ENCODE measurements at places on chromosomes 1 and 21. TPM values are rescaled to one million over a fixed set of nuclear protein-coding genes. Genes with fewer than 3 reads are reported as not detected.
A peak's percentile ranks its signal among the peaks of the same experiment; 100 is the strongest.

- no peak overlapping the region for H3K27ac ChIP-seq
- H3K36me3 ChIP-seq: no peaks in the 10 kb centered on the region
- DNase-seq: peak; percentile 60
- H3K4me1 ChIP-seq: peaks cover 37% of the 10 kb centered on the region
- peak overlapping the region; percentile 17 for H3K4me3 ChIP-seq
- H3K27me3 ChIP-seq: peaks cover 14% of the 10 kb centered on the region
These were observed 94.7 kb downstream of the DMRTB1 start for GRCh38 chr1:53553734-53554509.

- no peaks in the 10 kb centered on the region for H3K36me3 ChIP-seq
- H3K27me3 ChIP-seq: no peaks in the 10 kb centered on the region
- H3K4me1 ChIP-seq: peaks cover 15% of the 10 kb centered on the region
- no peak overlapping the region for H3K27ac ChIP-seq
- no peak for DNase-seq
These were observed 37.4 kb downstream of the PCAT6 start for GRCh38 chr1:202848191-202848542.

DNA sequence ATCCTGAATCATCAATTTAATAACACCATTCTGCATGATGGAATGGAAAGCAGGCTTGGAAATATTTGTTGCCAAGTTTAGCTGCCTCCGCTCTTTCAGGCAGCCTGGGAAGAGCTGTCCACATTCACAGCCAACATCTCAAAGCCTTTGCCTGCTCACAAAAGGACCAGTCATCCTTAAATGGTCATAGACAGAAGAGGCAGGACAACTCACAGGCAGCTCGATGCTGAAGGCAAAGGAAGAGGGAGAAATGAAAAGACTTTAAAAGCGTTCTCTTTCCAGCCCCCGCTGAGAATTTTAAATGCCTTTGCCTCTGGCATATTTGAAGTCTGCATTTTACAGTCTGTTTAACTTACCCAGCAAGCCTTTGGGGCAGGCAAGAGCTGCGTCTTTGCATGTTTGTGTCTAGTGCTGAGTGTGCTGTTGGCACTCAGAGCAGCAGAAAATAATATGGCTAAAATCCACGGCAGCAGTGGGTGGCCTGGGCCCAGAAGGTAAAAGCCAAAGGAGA is 68.9 kb downstream of the NMNAT2 start:
- peaks cover 22% of the 10 kb centered on the region for H3K27me3 ChIP-seq
- H3K4me1 ChIP-seq: no peaks in the 10 kb centered on the region
- H3K36me3 ChIP-seq: no peaks in the 10 kb centered on the region
- no peak for DNase-seq

DNA sequence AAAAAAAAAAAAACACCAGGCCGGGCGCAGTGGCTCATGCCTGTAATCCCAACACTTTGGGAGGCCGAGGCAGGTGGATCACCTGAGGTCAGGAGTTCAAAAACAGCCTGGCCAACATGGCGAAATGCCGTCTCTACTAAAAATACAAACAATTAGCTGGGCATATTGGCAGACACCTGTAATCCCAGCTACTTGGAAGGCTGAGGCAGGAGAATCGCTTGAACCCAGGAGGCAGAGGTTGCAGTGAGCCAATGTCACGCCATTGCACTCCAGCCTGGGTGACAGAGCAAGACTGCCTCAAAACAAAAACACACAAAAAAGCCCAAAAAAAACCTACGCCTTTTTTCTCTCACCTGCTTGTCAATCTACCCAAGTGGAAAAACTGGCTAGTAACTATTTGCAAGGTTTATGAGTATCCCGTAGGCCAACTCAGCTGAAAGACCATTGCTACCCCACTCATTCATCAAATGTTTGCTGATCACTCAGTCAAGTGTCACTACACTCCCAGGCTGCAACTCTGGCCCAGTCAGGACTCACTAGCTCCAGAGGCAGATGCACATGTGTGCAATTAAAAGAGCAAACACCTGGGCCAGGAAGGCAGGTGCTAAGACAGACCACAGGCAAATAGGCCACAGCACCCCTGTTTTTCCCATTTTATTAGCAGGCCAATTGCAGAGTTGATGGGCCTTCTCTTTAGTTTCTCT is 2.0 kb downstream of the CSRP1 start:
- H3K4me1 ChIP-seq: peaks cover 15% of the 10 kb centered on the region
- H3K4me3 ChIP-seq: peak overlapping the region; percentile 90
- H3K27me3 ChIP-seq: no peaks in the 10 kb centered on the region
- H3K36me3 ChIP-seq: no peaks in the 10 kb centered on the region
- peak overlapping the region; percentile 84 for H3K27ac ChIP-seq
- no peak for DNase-seq

DNA sequence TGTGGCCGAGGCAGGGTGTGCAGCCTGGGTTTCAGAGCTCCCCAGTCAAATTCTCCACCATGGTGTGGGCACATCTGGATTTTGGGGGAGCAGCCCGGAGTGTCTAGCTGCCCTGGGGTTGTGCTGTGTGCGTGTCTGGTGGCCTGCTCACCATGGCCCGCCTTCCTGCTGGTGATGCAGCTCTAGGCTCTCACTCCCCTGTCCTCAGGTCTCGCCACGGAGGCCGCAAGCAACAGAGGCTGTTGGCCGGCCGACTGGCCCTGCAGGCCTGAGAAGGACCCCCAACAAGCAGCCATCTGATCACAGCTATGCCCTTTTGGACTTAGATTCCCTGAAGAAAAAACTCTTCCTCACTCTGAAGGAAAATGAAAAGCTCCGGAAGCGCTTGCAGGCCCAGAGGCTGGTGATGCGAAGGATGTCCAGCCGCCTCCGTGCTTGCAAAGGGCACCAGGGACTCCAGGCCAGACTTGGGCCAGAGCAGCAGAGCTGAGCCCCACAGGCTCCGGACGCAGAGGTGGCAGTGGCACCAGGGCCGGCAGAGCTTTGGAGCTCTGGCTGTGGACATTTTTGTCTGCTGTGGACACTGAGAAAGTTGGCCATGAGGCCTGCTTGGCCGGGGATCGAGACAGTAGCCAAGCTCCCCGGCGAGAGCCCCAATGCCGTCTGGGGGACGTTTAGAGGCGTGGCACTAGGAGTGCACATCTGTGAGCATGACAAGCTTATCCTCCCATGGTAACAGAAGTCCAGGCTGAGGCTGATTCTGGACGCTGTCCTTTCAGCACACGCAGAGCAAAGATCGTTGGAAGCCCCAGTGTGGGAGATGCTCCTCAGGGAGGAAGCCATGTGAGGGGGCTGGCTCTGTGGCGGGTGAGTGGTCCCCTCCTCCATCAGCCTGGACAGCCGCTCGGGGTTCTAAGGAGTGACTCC is 8.2 kb downstream of the THAP3 start:
- H3K27ac ChIP-seq: no peak overlapping the region
- no peak for DNase-seq
- peaks cover 3% of the 10 kb centered on the region for H3K4me1 ChIP-seq

DNA sequence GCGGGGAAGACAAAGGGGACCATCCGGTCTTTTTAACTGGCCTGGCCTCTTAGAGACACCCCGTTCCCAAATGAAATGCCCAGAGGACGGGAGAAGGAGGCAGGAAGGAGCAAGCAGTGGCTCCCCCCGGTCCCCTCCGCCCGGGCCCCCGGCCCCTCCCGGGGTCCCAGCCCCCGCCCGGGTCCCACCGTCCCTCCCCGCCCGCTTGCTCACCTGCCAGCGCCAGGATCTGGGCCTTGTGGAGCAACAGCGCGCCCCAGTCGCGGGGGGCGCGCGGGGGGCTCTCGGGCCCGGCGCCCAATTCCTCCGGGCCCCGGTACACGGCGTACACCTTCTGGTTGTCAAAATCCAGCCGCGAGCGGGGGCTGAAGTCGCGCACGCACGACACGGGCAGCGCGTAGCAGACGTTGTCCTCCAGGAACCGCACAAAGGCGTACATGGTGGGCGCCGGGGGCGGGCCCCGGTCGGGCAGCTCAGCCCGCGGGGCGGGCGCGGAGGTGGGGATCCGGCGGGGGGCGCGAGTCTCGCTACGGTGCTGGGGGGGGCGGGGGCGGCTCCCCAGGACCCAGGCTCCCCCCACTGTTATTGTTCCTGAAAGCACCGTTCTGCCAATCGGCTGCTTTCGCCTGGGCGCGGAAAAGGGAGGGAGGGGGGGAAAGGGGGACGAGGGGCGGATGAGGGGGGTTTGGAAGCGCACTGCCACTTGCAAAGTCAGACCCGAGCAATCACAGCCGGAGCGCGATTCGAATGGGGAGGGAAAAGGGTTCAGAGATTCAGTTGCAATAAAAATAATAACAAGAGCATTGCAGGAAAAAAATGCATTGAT is at the start of gene BEND5:
Gene BEND5, minus strand, starts transcription at position 499 of the 826 bp plus-strand sequence. Its CDS starts 60 bp downstream, at position 439.
- peaks cover 22% of the 10 kb centered on the region for H3K27me3 ChIP-seq
- H3K36me3 ChIP-seq: peaks cover 5% of the 10 kb centered on the region
- H3K4me1 ChIP-seq: peaks cover 11% of the 10 kb centered on the region
- H3K27ac ChIP-seq: peak within 1 kb of the TSS; percentile 58
- peak within 1 kb of the TSS; percentile 81 for H3K4me3 ChIP-seq
- peak; percentile 61 for DNase-seq

GRCh38 chr1:54125386-54126070 is 27.3 kb downstream of the CDCP2 start:
- H3K36me3 ChIP-seq: no peaks in the 10 kb centered on the region
- no peak overlapping the region for H3K4me3 ChIP-seq
- H3K4me1 ChIP-seq: no peaks in the 10 kb centered on the region
- H3K27me3 ChIP-seq: peaks cover 8% of the 10 kb centered on the region
- H3K27ac ChIP-seq: no peak overlapping the region

- H3K27me3 ChIP-seq: no peaks in the 10 kb centered on the region
- peaks cover 4% of the 10 kb centered on the region for H3K36me3 ChIP-seq
- H3K4me1 ChIP-seq: peaks cover 3% of the 10 kb centered on the region
- no peak overlapping the region for H3K27ac ChIP-seq
- no peak overlapping the region for H3K4me3 ChIP-seq
- DNase-seq: no peak
These were observed 46.1 kb upstream of the TARS2 start for GRCh38 chr1:150441121-150441520.

DNA sequence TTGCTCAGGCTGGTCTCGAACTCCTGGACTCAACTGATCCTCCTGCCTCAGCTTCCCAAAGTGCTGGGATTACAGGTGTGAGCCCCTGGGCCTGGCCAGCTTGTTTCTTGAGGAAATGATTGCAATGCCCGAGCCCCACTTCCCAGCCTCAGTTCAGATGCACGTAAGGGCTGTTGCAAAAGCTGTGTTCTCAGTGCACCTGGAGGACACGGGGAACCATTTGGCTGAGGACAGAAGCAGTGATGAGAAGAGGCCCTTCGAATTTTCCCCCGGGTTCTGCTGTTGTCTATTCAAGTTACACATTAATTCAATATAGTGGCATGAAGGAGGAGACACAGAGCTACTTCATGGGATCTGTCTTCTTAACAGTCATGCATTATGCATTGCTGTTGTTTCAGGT is 78.8 kb upstream of the WDR26 start:
- H3K27ac ChIP-seq: no peak overlapping the region
- no peaks in the 10 kb centered on the region for H3K27me3 ChIP-seq
- peaks cover 7% of the 10 kb centered on the region for H3K4me1 ChIP-seq
- H3K4me3 ChIP-seq: no peak overlapping the region
- no peak for DNase-seq

- H3K27ac ChIP-seq: no peak overlapping the region
- H3K4me3 ChIP-seq: no peak overlapping the region
- H3K36me3 ChIP-seq: peaks cover 5% of the 10 kb centered on the region
- DNase-seq: no peak
These were observed 2.3 kb downstream of the VASH2 start for GRCh38 chr1:212952641-212952976.

GRCh38 chr1:11487196-11487751 is 8.3 kb downstream of the DISP3 start:
- no peaks in the 10 kb centered on the region for H3K4me1 ChIP-seq
- peaks cover 16% of the 10 kb centered on the region for H3K27me3 ChIP-seq
- no peak for DNase-seq
- H3K36me3 ChIP-seq: no peaks in the 10 kb centered on the region
- H3K4me3 ChIP-seq: no peak overlapping the region
- no peak overlapping the region for H3K27ac ChIP-seq

DNA sequence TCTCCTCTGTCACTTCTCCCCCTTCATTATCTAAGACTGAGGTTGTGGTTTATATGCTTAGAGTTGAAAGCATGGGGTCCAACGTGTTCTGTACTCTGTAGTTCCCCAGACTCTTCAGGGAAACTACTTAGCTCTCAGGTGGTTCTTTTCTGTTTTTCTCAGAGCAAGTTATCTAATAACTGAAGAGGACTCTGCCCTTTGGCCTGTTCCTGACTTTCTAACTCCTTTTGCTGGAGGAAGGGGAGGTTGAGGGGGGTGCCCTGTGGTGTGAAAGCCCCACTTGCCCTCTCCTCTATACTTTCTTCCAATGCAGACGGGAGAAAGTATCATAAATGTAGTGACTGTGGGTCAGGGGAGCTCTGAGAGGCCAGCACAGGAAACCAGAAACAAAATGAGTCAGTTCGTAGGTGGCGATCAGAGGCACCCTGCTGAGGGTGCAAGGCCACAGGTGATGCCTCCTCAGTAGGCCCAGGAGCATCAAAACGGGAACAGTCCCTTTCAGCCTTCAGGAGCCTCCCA is 5.0 kb downstream of the SLC25A44 start:
- peaks cover 58% of the 10 kb centered on the region for H3K4me1 ChIP-seq
- no peaks in the 10 kb centered on the region for H3K27me3 ChIP-seq
- peak overlapping the region; percentile 74 for H3K4me3 ChIP-seq
- peak overlapping the region; percentile 81 for H3K27ac ChIP-seq
- H3K36me3 ChIP-seq: peaks cover 22% of the 10 kb centered on the region
- DNase-seq: no peak

- H3K36me3 ChIP-seq: no peaks in the 10 kb centered on the region
- H3K27me3 ChIP-seq: no peaks in the 10 kb centered on the region
- no peak overlapping the region for H3K27ac ChIP-seq
These were observed 27.8 kb upstream of the TIAM1 start for GRCh38 chr21:31371715-31372470.

DNA sequence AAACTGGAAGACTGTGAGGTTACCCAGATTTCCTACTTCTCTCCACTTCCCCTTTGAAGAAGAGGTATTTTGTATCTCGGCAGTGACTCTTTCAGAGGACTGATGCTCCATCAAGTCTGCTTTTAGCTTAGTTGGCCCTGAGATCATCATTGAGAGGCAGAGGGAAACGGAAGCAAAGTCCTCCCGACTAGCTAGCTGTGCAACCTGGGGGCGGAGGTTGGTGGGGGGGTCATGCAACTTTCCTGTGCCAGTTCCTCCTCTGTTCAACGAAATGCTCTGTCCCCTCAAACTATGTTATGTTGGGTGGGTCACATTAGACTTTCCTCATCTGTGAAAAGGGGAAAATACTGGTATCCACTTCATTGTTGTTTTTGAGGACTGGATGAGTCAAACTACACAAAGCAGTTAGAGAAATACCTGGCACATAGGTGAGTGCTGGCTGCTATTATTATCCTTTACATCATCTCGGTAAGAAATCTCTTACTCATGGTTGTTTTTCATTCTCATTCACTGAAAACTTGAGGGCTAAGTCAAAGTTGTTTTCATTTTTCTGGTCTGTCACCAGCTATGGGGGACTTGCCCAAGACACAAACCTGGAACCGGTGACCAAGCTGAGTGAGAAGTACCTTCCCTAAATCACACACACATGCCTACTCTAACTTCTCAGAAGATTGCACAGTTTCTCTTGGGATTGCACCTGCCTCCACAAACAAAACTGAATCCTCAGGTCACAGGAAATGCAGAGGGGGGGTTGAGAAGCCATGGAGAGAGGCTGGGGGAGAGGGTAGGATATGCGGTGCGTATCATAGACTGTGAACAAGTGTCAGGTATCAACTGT is 83.3 kb downstream of the ABCA4 start:
- H3K36me3 ChIP-seq: no peaks in the 10 kb centered on the region
- no peak for DNase-seq
- H3K4me1 ChIP-seq: peaks cover 26% of the 10 kb centered on the region
- H3K27me3 ChIP-seq: peaks cover 2% of the 10 kb centered on the region
- no peak overlapping the region for H3K4me3 ChIP-seq

The ZBTB17 gene
- total RNA-seq: 102 TPM

The CHML gene
- total RNA-seq: 11.7 TPM

The MYBPH gene
- total RNA-seq: not detected

The PRDM16 gene
- total RNA-seq: not detected
